ENCODE measurements at places on chromosomes 4 and X.

DNA sequence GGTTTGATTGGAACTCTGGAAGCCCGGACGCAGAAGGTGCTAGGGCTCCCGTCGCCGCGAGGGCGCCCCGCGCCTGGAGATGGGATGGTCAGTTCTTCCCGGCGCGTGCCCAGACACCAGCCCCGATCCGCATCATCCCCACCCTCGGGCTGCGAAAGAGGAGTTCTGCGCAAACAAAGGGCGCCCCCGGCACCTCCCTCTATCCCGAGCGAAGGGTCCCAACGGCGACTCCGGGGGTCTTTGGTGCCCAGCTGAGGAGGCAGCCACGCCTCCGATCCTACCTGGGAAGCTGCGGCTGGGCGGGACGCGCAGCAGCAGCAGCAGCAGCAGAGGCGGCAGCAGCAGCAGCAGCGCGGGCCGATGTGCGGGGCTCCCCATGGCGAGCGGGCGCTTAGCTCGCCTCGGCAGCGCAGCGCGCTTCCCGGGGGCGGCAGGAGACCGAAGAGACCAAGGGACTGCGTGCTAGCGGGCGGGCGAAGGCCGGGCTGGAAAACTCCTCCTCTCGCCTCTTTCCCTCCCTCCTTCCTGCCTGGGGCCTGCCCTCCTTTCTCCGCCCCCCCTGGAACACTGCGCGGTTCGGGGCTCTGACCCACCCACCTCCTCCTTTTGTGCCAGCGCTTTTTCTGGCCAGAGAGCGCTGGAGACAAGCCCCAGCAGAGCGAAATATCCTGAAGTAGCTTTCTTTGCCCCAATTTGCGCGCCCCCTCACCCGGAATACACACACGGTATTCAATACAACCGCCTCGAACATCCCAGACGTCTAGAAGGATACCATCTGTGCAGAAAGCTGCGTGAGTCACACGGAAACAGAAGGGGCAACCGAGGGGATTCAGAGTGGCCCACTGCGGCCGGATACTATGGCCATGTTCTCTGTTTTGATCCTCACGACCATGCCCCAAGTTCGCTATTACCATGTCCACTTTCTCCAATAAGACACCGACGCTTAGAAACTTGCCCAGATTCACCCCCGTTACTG, at the start of gene SRPX:
TSS of gene SRPX (minus strand) at position 457 of the 976 bp plus-strand sequence. CDS start at position 378, 79 bp downstream.
- DNase-seq, result no peak

GRCh38 chr4:54363037-54363436, 133.9 kb downstream of the PDGFRA start:
- DNase-seq, result peak; percentile 47

DNA sequence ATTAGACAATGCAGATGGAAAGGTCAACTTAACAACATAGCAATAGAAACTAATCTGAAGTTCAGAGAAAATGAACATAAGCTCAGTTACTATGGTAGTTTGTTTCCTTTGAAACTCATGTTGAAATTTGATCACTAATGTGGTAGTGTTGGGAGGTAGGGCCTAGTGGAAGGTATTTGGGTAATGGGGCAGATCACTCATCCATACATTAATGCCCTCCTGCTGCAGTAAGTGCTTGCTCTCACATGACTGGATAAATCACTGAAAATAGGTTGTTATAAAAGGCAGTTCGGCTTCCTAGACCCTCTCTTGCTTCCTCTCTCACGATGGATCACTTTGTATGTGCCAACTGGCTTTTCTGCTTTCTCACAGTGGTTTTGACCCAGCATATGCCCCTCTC, 567.4 kb upstream of the GALNT7 start:
- DNase-seq, result no peak

- DNase-seq, result no peak
Observed at GRCh38 chr4:151783867-151784266, 23.1 kb upstream of the GATB start.

DNA sequence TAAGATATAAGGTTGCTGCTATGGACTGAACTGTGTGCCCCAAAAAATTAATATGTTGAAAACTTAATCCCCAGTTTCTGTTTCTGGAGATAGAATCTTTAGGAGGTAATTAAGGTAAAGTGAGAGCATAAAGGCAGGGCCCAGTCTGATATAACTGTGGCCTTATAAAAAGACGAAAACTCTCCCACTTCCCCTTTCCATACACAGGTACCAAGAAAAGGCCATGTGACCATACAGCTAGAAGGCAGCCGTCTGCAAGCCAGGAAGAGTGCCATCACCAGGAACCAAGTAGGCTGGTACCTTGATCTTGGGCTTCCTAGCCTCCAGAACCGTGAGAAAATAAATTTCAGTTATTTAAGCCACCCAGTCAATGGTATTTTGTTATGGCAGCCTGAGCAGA, 550.3 kb downstream of the SMARCA1 start:
- DNase-seq, result no peak

DNA sequence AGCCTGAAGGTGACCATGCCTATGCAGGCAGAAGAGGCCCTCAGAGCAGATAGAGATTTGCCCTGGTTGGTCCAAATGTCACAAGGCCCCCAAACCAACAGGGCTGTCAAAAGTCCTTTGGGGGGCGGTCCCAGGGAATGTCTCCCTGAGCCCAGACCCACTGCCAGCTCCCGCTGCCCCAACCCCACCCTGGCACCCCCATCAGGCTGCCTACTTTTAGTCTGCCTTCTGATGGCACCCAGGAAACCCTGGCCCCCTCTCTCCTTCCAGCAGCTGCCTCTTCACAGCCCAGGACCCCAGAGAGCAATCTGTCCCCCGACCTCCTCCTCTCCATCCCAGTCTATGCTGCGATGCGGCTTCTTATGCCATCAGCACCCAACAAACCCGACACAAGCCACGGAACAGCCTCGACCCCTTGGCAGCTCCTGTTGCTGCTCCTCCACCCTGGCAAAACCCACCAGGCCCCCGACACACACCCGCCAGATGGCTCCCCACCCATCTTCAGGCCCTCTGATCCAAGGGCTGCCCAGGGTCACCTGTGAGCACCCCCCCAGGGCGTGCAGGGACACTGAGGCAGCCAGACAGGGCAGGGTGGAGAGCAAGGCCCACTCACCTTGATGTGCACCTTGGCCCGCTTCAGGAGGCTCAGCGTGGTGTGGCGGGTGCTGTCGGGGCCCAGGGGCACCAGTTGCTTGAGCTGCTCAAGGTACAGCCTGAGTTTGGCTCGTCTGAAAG, 9.9 kb downstream of the MXD4 start:
- DNase-seq, result no peak

DNA sequence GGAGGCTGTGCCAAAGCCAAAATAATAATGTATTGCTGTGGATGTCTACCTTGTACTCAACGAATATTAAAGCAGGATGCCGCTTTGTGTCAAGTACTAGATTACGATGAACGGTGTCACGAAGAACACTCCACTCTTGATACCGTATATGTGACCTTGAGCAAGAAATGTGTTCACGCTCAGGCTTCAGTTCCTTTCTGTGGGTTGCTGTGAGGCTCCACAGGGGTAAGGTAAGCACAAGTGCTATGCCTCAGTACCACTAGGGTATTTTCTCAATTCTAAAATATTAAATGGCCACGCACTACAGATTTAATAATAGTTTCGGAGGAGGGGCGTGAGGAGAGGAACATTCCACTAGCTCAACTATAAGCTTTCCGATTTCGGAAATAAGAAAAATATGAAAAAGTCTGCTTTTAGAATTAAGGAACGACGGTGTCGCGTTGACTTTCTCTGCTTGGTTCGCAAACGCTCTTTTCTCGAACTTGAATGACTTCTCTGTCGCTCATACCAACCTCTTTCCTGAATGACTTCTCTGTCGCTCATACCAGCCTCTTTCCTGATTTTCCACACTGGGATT, 607 bp upstream of the SCOC start:
- DNase-seq, result no peak

GRCh38 chr4:20617678-20618396, 82.4 kb upstream of the PACRGL start:
- DNase-seq, result no peak

DNA sequence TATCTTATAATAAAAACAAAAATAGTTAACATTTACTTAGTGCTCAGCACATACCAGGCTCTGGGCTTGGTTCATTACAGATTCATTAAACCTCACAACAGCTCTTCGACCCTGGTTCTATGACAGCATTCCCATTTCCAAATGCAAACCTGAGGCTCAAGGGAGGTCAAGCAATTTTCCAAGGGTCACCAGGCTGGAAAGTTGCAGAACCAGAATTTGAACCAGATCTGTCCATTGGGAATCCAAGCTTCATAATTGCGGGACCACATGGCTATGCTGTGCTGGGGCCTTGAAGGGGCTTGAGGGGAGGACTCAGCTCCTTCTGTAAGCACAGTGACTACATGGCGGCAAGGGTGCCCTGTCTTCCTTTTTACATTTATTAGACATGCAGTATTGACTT, 197.3 kb upstream of the LNX1 start:
- DNase-seq, result no peak

GRCh38 chrX:138866643-138867042, 155.1 kb upstream of the FGF13 start:
- no peak for DNase-seq

DNA sequence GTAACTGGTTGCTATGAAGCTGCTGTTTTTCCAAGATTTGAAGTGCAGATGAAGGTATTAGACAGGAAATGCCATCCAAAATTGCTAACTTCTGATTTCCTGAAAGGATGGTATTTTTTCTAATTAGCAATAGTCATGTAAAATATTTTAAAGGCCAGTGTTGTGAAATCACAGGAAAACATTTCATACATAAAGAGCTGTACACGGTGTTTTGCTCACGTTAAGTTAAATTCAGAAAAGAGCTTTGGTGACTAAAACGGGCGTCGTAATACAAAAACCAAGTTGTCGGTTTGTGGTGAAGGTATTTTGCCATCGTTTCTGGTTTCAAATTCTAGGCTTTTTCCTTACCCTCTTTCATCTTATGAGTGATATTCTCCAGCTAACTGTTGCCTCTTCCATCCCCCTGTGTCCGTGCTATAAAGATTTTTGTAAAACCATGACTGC, 39.8 kb downstream of the AFF1 start:
- no peak for DNase-seq

- DNase-seq, result no peak
Observed at GRCh38 chrX:2423282-2423681, 77.5 kb downstream of the DHRSX start.

DNA sequence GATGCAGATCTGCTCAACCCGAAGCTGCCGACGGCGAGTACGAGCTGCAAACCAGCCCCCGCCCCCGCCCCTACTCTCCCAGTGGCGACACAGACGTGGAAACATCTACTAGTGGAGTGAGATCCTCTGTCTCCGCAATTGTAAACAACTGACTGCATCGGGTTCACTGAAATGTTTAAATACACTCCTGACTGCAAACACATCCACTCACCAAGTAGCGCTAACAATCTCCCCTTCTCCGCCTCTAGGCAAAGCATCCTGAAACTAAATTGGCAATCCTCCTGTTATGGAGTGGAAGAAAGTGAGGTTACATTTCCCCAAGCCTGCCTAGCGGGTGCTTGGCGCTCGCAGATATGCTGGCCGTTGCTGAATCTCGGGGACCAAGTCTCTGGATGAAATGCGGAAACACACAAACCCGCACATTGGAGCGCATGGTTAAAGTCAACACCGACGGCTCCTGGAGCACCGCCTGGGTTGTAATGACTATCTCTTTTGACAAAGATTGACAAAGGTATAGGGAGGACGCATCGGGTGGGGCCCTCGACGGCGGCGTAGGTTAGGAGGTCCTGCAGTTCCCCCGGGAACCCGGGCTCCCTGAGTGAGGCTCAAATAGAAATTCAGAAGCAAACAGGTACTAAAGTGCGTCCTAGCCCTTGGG, 117.0 kb upstream of the TEX13C start:
- DNase-seq, result no peak
